ENCODE measurements at places on chromosomes 12 and 14.

GRCh38 chr12:72246370-72246769 lies 25.8 kb upstream of the TRHDE start:
- no peak for DNase-seq

GRCh38 chr14:60944204-60944603 lies 36.7 kb downstream of the TRMT5 start:
- no peak for DNase-seq

- no peak for DNase-seq
Observed at GRCh38 chr12:57515408-57515933, 4.8 kb downstream of the DDIT3 start.

- no peak for DNase-seq
Observed at GRCh38 chr12:1533602-1534304, 60.6 kb downstream of the FBXL14 start.

DNA sequence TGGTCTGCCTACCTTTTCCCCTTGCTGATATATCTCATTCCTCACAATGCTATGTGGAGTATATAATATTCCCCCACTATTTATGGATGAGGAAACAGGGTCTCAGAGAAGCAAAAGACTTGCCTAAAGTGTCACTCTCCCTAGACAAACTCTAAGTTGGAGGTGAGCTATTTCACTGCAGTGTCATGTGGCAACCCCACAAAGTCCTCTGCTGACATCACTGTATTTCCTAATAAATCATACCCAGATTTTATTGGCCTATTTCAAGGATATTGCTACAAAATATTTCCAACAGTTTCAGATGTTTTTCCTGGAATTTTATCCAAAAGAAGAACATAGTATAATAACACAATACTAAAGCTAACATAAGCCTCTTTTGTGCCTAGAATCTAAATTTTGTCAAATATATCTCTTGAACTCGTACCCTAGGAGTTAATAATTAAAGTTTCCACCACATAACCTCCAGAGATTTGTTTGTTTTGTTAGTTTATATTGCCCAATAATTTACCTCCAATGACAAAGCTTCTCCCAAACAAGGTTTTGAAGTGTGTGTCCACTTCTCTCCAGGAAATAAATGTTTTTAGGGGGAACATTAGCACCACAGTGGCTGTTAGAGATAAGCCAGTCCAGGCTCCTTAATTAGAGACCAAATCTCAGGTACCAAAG lies 215.1 kb downstream of the ASCL1 start:
- DNase-seq, result no peak

GRCh38 chr14:100504372-100505078 lies 82.7 kb downstream of the BEGAIN start:
- DNase-seq, result no peak

GRCh38 chr14:75003250-75004027 lies 718 bp downstream of the EIF2B2 start:
- DNase-seq, result no peak

DNA sequence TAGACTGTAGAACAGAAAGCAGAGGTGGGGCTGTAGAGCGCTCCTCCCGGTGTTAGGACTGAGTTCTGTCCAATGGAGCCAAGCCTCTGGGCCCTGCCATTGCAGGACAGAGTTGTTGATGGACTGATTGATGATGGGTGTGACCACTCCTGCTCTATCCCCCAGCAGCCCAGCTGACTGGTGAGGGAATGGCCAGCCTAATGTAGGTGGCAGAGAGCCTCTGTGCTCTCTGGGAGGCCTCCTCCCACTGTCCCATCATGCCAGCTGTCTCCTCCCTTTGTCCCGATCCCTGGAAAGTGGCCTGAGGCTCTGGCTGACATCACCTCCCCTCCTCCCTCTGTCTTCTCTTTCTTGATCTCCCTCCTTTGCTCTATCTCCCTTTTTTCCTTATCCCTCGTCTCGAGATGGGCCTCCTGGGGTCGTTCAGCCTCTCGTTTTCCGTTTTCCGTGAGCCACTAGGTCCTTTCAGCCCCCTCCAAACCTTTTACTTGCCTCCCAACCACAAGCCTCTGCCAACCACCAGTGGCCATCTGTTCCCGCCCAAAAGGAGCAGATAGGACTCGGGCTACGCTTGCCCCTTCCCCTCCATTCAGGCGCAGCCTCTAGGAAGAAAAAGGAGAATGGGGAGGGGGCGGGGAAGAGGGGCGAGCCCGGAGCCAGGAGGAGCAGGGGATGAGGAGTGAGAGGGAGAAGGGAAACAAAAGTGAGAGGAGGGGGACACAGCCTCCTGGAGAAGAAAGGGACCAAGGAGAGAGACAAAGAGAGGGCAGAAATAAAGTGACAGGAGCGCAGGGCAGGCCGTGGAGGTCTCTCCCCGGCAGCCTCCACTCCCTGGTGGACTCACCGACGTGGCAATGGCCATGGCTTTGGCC lies 572 bp downstream of the EFS start:
- DNase-seq, result no peak

DNA sequence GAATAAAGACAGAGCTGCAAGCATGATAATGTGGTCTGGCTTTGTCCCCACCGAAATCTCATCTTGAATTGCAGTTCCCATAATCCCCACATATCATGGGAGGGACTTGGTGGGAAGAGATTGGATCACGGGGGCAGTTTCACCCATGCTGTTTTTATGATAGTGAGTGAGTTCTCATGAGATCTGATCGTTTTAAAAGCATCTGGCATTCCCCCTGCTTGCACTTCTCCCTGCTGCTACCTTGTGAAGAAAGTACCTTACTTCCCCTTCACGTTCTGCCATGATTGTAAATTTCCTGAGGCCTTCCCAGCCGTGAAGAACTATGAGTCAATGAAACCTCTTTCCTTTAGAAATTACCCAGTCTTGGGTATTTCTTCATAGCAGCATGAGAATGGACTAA lies 158.7 kb downstream of the SLC35F4 start:
- DNase-seq, result no peak

DNA sequence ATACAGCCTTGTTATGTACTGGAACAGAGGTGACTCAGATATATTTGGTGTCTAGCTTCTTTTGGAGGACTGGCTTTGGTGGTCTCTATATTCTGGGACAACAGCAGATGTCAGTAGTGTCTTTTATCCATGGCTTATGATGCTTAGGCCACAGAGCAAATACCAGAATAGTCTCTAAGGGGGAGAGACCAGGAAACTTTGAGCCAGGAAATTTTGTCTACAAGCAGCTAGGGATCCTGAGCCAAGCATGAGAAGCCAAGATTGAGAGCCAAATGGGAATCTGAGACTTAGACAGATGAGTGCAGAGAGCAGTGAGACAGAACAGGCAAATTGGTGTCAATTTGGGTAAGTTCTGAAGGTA lies 28.4 kb upstream of the PTPRR start:
- DNase-seq, result no peak

- DNase-seq, result no peak
Observed at GRCh38 chr12:115756271-115756670, 521.2 kb downstream of the MED13L start.

DNA sequence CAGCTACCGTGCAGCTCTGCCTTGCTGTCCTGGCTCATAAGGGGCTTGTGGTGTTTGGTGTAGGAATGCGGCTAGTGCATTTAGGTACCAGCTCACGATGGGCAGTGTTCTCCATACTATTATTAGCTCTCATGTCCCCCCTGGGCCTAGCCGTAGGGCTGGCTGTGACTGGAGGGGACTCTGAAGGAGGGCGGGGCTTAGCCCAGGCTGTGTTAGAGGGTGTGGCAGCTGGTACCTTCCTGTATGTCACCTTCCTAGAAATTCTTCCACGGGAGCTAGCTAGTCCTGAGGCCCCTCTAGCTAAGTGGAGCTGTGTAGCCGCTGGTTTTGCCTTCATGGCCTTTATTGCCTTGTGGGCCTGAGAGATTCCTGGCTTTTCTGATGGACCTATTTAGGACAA lies 2.1 kb downstream of the SLC39A2 start:
- DNase-seq, result no peak

- DNase-seq, result no peak
Observed at GRCh38 chr12:77153706-77154105, 88.3 kb upstream of the E2F7 start.

DNA sequence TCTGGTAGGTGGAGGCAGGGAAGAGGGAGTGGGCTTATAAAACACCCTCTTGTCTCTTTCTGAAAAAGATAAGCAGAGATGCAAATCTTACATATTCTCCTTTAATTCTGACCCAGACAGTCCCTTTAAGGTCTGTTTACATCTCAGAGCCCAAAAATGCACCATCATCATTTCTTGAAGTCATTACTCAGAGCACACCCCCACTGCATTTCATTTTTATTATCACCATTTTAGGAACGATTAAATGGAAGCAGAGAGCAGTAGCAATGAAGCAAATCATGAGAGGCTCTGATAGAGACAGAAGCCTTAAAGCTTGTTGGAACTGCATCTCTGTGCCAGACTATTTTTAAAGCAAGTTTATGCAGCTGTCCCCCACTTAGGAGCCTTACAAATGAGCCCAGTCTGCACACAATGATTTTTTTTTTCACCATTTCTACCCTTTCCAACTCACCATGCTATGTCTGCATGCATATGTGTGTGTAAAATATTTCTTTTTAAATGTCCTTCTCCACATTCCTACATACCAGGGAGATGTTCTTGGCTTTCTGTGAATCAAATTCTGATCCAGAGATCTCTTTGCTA lies 311.0 kb downstream of the GRIN2B start:
- no peak for DNase-seq

DNA sequence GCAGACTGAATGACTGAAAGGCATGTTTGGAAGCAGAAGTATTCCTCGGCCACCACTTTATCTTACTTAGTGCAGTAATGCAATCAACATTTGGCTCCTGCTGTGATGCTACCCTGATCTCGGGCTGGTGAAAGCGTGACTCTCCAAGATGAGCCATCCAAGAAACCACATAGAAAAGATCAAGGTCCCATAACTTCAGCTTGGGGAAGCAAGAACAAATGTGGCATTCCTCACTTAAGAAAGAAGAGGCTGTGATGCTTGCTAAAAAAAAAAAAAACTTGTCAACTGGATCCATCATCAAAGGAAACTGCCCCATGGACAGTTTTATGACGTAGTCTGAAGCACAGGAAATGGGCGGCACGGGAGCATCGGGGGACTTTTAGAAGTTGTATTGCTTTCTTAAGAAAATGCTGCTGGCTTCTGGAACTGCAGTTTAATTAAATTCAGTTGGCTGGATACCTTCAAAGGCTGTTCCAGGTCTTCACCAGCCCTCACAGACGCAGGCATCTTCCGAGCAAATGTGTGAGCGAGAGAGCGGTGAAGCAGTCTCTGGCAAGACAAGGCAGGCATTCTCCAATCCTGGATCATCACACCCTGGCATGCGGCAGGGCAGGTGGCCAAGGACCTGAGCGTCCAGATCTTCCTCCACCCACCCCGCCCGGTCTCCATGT lies 38.2 kb upstream of the MAP1LC3B2 start:
- no peak for DNase-seq

DNA sequence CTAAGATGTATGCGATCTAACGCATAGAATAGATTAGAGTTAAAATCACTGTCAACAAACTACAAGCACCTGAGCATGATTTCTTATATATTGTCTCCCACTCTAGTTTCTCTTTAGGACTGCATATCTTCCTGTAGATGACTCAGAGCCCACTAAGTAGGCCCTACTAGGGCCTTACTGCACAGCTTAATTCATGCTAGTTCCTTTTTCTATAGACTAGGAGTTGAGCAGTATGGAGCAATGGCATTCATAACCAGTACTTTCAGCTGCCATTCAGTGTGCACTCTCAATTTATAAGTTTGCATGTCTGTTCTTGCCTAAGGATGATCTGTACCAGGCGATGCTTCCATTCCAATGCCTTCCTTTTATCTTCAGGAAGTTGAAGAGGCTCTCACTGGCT lies 103.5 kb downstream of the METTL25 start:
- no peak for DNase-seq

DNA sequence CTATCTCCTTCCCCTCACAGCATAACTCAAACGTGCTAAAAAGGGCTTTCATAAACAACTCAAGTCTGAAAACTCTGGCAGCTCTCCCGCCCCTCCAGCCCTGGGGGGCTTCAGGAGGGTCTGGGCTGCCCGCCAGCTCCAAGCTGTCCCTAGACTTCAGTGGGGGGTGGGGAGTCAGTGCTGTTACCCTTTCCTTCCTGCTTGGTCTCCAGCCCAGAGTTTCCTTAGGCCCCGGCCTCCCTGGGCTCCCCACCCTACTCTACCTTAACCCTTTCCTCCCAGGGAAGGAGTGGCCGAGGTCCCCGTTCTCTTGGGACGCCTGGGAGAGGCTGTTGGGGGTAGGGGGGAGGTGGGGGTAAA lies 530 bp upstream of the NYNRIN start:
- DNase-seq, result no peak

DNA sequence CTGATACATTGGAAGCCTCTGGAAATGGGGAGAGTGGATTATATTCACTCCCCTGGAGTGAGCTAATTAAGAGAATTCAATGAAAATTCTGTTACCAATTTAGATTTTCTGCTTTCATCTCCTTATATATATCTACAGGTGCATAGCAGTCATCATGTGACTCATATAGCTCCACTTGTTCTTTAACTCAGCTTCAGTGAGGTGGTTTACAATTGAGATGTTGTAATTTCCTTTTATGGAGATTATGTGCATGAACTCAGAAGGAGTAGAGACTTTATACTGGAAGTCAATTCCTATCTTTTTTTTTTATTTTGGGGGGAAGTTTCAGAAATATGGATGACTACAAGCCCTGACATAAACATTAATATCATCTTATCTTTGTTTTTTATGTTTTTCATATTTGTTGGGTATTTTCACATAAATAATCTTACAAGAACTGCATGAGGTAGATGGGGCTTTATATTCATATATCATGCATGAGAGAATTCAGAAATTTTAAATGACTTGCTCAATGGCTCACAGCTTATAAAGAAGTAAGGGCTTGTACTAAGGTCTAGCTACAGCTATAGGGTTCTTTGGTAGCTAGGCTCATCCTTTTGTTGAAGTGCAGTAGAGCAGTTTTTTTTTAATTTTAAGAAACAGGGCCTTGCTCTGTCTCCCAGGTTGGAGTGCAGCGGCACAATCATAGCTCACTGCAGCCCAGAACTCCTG lies 92.3 kb upstream of the SCAF11 start:
- DNase-seq, result no peak

GRCh38 chr12:27101290-27101689 lies 18.9 kb upstream of the C12orf71 start:
- DNase-seq, result no peak

- no peak for DNase-seq
Observed at GRCh38 chr12:60920841-60921495, 1325.1 kb downstream of the SLC16A7 start.

DNA sequence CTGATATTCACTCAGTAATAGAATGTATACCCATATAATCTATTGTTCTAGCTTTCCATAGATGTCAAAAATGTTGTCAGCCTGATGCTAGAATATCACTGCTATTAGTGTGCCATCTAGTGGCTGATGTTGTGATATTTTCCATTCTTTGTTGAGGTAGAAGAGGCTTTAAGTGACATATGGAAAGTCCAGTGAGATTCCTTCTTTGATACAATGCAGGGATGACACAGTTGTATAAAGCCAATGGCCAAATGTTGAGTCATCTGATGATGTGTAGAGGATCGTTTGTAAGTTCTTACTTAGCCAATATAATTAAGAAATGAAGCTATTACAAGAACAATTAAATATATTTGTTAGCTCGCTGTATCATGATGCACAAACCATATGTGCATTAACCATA lies 58.1 kb upstream of the PCED1B start:
- DNase-seq, result no peak

Data from effector CD8-positive, alpha-beta T cell (primary cell).